NCI-H1105 (cell line): ENCODE measurements at places on chromosomes 1 and 21.

DNA sequence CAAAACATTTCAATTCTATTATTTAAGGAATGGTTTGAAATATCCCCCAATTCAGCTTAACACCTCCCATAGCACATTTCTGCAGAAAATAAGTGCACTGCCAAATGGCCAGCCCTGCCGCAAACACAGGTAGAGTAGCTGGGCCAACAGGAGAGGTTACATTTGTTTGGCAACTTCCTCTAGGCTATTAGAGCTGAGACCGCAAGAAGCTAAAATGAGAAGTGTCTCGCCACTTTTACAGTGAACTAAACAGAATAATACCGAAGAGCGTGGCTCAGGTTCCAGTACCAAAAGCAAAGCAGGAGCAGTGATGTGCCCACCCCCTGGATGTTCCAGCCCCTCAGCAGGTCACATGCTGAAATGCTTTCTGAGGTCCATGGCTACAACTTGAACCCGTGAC is 154.5 kb upstream of the PKN2 start:
- no peak for DNase-seq

- no peak for DNase-seq
Observed at GRCh38 chr1:209651138-209651587, 1.1 kb downstream of the LAMB3 start.

GRCh38 chr1:114390361-114390760 is 120.6 kb downstream of the TRIM33 start:
- DNase-seq = no peak

GRCh38 chr1:119727991-119728390 is 16.3 kb downstream of the PHGDH start:
- no peak for DNase-seq

DNA sequence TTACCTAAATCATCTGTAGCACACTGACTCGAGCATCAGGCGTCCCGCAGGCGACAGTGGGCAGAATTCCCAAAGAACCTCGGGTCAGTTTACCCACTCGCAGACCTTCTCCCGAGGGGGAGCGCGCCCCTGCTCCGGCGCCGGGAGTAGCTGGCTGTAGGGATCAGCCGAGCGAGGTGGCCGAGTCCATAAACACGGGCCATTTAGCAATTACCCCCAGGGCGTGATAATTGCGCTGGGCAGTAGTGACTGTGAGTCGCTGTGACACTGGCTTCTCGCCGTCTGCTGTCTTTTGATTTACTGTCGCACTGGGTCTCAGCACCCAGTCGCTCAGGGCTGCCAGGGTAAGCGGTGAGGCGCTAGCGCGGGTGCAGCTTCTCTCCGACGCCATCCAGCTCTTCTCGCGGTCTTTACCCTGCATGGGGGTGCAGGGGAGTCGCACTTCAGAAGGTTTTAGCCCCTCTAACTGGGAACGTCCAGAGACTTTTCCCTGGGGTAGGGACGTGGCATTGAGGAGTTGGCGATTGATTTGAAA is 16.2 kb downstream of the HLX start:
- no peak for DNase-seq

- no peak for DNase-seq
Observed at GRCh38 chr1:198776602-198777029, 137.8 kb downstream of the PTPRC start.

- DNase-seq = no peak
Observed at GRCh38 chr21:26147535-26147934, 23.0 kb downstream of the APP start.

DNA sequence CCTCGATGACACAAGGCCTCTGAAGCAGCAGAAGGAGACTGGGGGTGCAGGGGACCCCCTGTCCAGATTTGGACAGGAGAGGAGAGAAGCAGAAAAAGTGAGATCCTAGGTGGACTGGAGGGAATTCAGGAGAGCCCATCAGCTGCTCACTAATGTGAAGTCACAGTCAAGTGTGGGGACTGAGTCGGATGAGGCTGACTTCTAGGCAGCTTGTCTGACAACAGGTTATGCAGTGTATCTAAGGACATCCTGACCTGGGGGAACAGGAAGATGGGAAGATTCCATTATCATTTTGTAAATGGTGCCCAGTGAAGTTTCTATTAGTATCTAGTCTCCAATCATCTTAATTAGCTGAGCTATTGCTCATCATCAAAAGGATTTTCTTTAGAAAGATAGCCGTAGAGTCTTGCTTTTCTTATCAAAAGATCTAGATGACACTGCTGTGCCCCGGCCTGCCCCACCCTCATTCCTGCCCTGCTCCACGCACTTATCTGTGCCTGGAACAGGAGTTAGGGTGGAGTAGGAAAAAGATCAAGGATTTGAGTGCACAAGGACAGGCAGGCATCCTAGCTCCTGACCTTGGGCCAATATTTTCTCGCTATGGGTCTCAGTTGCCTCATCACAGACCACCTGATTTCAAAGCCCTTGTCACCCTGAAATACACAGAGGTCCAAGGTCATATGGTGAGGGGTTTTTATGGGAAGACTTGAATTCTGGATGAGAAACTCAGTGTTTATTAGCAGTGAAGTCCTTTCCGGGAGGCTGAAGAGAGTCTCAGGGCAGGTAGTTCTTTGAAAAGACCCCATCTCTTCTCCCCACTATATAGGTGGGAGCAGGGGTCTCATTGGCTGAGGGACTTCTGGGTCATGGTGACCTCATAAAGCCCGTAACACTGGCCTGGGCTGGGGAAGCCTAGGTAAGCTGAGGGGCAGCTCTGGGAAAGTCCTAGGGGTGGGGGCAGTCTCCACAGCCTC is at the start of gene MROH7:
Gene MROH7, plus strand, starts transcription at position 924 of the 974 bp plus-strand sequence. CDS start 11,141 bp downstream, outside the sequence.
- no peak for DNase-seq

DNA sequence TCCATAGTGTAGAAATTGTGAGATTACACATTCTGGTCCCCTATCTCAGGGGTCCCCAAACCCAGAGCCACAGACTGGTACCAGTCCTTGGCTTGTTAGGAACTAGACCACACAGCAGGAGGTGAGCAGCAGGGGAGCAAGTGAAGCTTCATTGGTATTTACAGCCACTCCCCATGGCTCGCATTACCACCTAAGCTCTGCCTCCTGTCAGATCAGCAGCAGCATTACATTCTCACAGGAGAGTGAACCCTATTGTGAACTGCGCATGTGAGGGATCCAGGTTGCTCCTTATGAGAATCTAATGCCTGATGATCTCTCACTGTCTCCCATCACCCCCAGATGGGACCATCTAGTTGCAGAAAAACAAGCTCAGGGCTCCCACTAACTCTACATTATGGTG is 229.7 kb upstream of the IRF2BP2 start:
- DNase-seq = no peak

DNA sequence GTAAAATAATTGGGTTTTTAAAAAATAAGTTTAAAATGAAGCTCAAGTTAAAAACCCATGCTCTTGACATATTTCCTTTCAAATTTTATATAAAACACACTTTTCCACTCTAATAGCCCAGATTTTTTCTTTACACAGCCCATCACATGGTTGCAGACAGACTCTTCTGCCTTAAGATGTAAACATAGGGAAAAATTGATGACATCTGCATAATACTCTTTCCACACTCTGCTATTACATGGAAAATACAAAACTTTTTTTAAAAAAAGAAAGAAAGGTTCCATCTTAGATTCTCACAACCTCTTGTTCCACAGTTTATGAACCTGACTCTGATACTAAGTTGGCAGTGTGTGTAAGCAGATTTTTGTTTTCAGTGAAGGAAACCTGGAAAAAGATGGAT is 120.8 kb upstream of the ZNF648 start:
- no peak for DNase-seq
